IMR-90 (cell line): ENCODE measurements at places on chromosomes 7 and 10.
A peak's percentile ranks its signal among the peaks of the same experiment; 100 is the strongest.

GRCh38 chr7:85030893-85031292 lies 156.0 kb downstream of the SEMA3D start:
- H3K36me3 ChIP-seq, result no peaks in the 10 kb centered on the region
- H3K4me3 ChIP-seq, result no peak overlapping the region
- peak; percentile 79 for DNase-seq
- H3K27me3 ChIP-seq, result no peaks in the 10 kb centered on the region; the same call in 1 of the 2 replicates
- no peaks in the 10 kb centered on the region for H3K4me1 ChIP-seq
- H3K27ac ChIP-seq, result no peak overlapping the region

DNA sequence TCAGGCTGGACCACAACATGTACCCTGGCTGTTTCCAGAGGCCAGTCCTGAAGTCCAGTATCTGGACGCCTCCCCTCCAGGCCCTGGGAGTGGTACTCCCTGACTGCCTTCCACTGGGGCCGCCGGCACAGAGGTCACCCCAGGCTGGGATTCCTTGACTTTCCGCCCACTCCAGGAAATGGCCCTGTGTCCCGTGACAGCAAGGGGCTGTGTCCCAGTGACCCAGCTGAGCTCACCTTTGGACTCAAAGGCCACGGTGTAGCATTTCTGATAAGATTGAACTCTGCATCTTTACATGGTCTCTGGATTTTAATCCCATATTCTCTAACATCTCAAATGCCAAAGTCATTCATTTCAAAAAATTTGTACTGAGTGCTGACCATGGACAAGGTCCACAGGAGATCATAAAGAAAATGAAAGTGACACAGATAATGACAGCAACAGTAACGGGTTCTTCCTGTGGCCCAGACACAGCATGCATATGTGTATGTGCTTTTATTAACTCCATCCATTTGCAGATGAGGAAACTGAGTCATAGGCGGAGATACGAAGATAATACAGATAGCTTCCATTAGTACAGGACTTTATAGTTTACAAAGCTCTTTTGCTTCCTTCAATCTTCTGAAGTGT lies 5.4 kb downstream of the ADAMTS14 start:
- DNase-seq, result no peak
- H3K27ac ChIP-seq, result no peak overlapping the region
- peaks cover 7% of the 10 kb centered on the region; the same call in 1 of the 2 replicates for H3K4me1 ChIP-seq

GRCh38 chr10:60006062-60006461 lies 99.7 kb upstream of the CCDC6 start:
- no peaks in the 10 kb centered on the region for H3K4me1 ChIP-seq
- H3K27ac ChIP-seq, result no peak overlapping the region
- DNase-seq, result no peak
- no peaks in the 10 kb centered on the region for H3K27me3 ChIP-seq

- no peaks in the 10 kb centered on the region for H3K36me3 ChIP-seq
- H3K27ac ChIP-seq, result no peak overlapping the region
- no peak overlapping the region for H3K4me3 ChIP-seq
- H3K27me3 ChIP-seq, result peaks cover 8% of the 10 kb centered on the region
These were observed 46.8 kb downstream of the NRAP start for GRCh38 chr10:113617086-113617485.

DNA sequence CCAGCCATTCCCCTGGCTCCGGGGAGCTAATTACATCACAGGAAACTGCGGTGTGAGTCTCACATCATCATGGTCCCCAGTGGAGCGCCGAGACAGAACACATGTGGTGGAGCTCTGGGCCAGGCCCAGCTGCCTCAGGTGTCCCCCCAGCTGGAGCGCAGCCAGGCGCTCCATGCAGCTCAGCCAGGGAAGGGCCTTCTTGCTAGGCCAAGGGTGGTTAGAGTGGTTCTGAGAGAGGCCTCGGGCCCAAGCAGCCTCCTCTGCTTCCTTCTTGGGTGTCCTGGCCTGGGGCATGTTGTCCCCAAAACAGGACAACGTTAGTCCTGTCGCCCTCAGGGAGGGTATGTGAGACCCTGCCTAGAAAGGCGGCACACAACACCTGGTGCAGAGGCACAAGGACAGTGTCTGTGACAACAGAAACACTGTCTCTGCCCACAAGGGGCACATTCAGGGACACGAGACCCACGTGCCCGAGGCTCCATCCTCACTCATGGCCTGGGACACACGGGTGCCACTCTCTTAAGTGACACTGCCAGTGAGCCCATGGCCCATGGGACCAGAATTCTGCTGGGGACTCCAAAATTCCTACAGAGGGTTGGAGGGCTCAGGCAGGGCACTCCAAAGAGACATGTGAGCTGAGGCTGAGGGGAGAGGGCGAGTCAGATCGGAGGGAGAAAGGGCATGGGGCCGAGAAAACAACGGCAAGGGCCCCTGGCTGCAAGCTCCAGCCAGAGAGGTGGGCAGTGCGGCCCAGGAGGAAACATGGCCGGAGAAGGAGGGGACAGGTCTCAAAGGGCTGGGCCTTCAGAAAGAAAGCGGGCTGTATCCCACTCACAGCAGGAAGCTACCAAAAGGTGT lies 37.0 kb upstream of the RET start:
- DNase-seq, result no peak
- no peak overlapping the region for H3K4me3 ChIP-seq
- no peak overlapping the region for H3K27ac ChIP-seq
- H3K36me3 ChIP-seq, result no peaks in the 10 kb centered on the region
- H3K27me3 ChIP-seq, result no peaks in the 10 kb centered on the region; the same call in 1 of the 2 replicates

DNA sequence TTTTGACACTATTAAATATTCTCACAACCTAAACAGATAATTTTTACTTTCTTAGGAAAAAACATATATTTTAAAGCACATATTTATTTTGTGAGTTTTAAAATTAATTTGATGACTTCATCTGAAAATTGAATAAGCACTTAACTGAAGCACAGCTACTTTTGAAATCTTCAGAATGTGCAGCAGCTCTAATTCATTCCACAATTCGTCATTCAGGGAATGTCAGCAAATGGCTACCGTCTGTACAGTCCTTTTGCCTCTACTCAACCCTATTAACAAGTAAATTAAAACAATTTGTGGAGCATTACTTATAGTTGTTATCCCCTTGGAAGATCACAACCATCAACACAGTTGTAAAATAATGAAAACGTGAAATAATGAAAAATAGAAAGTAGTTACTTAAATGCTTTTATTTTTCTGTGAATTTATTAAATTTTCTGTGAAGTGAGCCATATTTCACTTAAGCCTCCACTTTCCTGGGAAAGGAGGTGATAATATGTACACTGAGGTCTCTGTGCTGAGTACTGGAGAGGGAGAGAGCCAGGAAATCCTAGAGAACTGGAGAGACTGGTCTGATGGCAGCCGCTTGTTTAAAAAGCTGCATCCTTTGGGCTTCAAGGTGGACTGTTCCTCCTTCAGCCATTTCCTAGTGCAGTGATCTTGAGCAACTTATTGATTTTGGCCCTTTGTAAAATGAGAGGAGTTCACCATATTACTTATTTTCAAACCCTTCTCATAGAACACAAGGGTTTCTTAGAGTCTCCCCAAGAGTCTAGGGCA lies 70.6 kb downstream of the REEP3 start:
- no peak for DNase-seq
- H3K4me1 ChIP-seq, result peaks cover 7% of the 10 kb centered on the region
- H3K27me3 ChIP-seq, result no peaks in the 10 kb centered on the region
- H3K36me3 ChIP-seq, result peaks cover 2% of the 10 kb centered on the region; the same call in 1 of the 2 replicates
- H3K27ac ChIP-seq, result no peak overlapping the region

GRCh38 chr7:17103170-17103569 lies 195.3 kb upstream of the AHR start:
- no peaks in the 10 kb centered on the region for H3K27me3 ChIP-seq
- DNase-seq, result no peak
- H3K4me3 ChIP-seq, result no peak overlapping the region
- H3K36me3 ChIP-seq, result no peaks in the 10 kb centered on the region
- no peak overlapping the region for H3K27ac ChIP-seq
- H3K4me1 ChIP-seq, result peaks cover 3% of the 10 kb centered on the region

DNA sequence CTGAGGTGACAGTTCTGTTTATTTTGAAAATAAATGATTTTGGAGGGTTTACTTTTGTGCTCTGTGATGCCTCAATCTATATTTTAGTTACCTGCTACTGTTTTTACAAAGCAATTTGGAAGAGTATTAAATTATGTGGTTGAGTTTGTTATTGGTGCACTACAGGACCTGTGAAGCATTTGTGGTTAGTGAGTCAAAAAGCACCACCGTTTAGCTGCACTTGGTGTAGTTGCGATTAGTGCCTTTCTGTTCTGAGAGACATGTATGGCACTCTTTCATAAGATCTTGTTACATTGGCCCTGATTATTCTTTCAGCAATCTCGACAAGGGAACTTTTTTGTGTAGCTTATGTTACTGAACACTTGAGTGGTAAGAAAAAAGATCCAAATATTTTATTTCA lies 132.2 kb downstream of the BBS9 start:
- H3K27me3 ChIP-seq, result no peaks in the 10 kb centered on the region
- H3K36me3 ChIP-seq, result no peaks in the 10 kb centered on the region
- no peak overlapping the region for H3K4me3 ChIP-seq
- no peaks in the 10 kb centered on the region; the same call in 1 of the 2 replicates for H3K4me1 ChIP-seq
- peak; percentile 53 for DNase-seq
- H3K27ac ChIP-seq, result no peak overlapping the region

DNA sequence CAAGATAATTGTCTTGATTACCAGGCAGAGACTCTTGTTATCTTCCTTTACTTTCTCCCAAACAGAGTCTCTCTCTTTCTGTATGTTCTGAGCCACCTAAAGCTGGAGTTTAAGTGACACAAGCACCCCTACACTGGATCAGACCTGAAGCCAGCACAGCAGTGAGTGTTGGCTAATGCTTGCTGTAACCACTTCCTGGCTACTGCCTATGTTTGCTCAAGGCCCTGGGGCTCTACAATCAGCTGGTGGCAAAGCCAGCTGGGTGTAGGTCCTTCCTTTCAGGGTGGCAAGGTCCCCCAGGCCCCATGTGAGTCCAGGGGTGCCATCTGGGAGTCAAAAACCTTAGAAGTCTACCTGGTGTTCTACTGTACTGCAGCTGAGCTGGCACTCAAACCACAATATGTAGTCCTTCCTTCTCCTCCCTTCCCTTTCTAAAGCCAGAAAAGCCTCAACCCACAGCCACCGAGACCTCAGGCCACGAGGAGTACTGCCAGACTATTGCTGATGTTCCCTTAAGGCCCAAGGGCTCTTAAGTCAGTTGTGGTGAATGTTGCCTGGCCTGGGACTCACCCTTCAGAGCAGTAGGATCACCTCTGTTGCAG lies 416.3 kb downstream of the ADRA2A start:
- H3K4me1 ChIP-seq, result no peaks in the 10 kb centered on the region
- DNase-seq, result no peak
- H3K27ac ChIP-seq, result no peak overlapping the region
- no peak overlapping the region for H3K4me3 ChIP-seq
- H3K27me3 ChIP-seq, result no peaks in the 10 kb centered on the region

DNA sequence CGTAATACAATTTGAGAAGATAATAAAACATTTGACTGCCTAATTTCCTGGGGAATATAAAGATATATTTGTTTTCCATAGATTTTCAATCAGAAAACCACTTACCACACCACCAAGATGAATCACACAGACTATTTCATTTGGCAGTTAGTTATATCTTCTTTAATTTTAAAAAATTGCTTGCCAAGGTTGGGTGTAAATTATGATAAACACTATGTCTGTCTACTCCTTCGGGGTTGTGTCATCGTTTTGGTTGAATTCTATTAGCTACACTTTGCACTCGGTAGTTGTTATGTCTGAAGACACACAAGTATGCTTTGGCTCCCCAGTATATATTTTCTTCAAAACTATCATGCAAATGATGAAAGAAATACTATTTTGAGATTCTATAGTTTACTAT lies 594.8 kb upstream of the SEMA3D start:
- H3K27me3 ChIP-seq, result no peaks in the 10 kb centered on the region
- no peaks in the 10 kb centered on the region for H3K36me3 ChIP-seq
- no peak for DNase-seq
- H3K27ac ChIP-seq, result no peak overlapping the region
- no peaks in the 10 kb centered on the region for H3K4me1 ChIP-seq
- H3K4me3 ChIP-seq, result no peak overlapping the region

- H3K27me3 ChIP-seq, result no peaks in the 10 kb centered on the region
- DNase-seq, result peak; percentile 10
- H3K4me3 ChIP-seq, result no peak overlapping the region
These were observed 296.4 kb downstream of the DGKB start for GRCh38 chr7:14606101-14606500.

DNA sequence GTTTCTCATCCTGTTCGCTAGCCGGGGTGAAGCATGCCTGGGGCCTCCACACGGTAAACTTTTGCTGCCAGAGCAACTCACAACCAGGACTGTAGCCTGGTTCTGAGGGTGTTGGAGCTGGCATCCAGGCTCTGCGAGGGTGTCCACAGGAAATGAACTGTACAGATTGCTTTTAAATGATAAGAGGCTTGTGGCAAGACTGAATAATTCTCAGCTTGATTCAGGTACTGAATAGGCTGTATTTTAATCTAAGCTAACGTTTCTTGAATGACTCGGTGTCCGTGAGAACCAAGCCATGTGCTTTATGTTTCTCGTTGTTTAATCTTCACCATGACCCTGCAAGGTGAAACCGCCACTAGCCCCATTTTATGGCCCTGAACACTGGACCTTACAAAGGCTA lies 49.3 kb downstream of the EEPD1 start:
- H3K27ac ChIP-seq, result no peak overlapping the region
- no peaks in the 10 kb centered on the region for H3K27me3 ChIP-seq
- no peaks in the 10 kb centered on the region for H3K36me3 ChIP-seq
- peaks cover 41% of the 10 kb centered on the region for H3K4me1 ChIP-seq

DNA sequence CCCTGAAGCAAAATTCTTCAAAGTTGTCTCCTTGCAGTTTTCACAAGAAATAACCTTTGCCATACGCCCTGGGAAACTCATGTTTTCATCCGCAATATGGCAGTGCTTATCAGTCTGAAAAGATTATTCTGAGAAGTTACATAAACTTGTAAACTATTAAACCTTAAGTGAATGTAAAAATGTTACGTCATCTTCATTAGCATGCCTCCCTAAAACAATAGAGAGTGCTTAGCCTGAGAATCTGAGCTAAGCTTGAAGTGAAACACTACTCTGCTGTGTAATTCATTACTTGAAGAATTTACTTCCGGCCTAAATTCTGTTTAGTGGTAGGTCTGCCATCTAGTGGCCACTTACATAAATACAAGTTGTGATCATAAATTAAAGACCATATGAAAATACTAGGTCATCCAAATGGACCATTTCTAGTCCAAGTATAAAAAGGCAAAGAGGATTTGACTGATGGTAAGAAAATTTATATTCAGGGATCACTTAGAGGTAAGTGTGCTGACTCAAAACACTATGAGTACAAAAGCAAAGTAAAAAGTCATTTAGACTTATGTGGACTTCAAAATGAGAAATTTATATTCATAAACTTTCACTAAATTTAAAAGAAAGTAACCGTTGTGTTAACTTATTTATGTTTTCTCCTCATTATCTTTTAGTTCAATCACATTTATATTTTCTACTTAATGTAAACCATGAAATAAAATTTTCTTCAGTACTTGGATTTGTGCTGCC lies 745.1 kb upstream of the LRRTM3 start:
- H3K4me1 ChIP-seq, result no peaks in the 10 kb centered on the region
- no peak overlapping the region for H3K27ac ChIP-seq
- no peaks in the 10 kb centered on the region for H3K36me3 ChIP-seq
- H3K4me3 ChIP-seq, result no peak overlapping the region
- DNase-seq, result peak; percentile 52
- H3K27me3 ChIP-seq, result no peaks in the 10 kb centered on the region

GRCh38 chr10:86287966-86288579 lies 78.5 kb downstream of the GRID1 start:
- no peaks in the 10 kb centered on the region for H3K27me3 ChIP-seq
- H3K36me3 ChIP-seq, result no peaks in the 10 kb centered on the region
- no peak for DNase-seq

- H3K36me3 ChIP-seq, result no peaks in the 10 kb centered on the region
- peak overlapping the region; percentile 93 for H3K4me3 ChIP-seq
- peaks cover 2% of the 10 kb centered on the region; the same call in 1 of the 2 replicates for H3K4me1 ChIP-seq
- DNase-seq, result no peak
- no peaks in the 10 kb centered on the region for H3K27me3 ChIP-seq
These were observed 426 bp downstream of the SYPL1 start for GRCh38 chr7:106111655-106112117.
